ENCODE measurements at places on chromosomes 3 and 15.
A peak's percentile ranks its signal among the peaks of the same experiment; 100 is the strongest.

- no peak for DNase-seq
Observed at GRCh38 chr3:172709774-172710663, 848 bp downstream of the NCEH1 start.

DNA sequence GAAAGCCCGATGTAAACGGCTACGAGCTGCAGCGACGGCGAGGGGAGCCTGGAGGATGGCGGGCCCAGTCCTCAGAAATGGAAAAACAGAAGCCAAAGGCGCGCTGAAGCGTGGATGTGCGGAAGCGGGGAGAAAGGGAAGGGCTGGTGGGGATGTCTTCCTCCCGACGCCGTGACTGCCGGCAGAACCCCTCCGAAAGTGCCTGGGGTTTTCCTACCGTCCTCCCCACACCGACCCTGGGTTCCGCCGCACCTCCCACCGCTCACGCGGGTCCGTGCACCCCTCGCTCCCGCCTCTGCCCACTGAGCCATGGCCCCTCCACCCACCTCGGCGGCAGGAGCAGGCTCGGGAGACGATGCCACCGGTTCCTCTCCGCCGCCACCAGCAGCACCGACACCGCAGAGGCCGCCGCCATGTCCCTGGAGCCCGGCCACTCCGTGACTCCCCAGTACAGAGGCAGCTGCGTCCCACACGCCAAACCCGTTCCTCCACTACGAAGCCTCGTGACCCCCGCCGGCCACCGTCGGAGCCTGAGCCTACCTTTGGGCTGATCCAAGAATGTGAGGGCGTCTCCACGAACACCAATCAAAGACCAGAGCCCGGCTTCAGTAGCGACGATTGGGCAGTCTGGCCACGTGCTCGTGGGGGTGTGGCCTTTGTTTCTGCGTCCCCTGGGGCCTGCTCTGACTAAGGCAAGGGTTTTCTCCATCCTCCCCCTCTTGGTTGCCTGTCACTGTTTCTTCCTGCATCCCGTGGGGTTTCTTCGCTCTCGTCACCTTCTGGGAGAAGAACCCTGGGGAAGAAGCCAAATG, at the start of gene MCCC1:
TSS of gene MCCC1 (minus strand) at position 471 of the 812 bp plus-strand sequence. CDS start at position 415, 56 bp downstream.
- peak; percentile 97 for DNase-seq

- no peak for DNase-seq
Observed at GRCh38 chr15:76333309-76333708, 3.3 kb upstream of the ISL2 start.

- DNase-seq, result no peak
Observed at GRCh38 chr3:46614431-46614830, 2.1 kb downstream of the FAM240A start.

DNA sequence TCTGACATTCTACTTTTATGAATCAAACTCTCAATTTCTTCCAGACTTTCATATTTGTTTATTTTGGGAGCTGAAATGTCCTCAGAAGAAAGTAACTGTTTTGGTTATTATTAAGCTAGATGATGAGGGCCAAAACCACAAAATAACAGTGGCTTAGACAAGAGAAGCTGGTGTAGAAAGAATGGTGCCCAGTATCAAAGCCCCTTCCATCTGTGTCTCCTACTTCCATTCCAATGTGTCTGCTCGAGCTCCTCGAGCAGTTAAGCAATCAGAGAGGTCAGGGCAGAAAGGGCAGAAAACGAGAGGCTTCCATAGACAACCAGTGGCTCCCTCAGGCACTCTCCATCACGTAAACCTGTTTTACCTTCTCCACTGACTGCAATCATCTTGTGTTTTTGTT, 59.7 kb upstream of the MAGI1 start:
- DNase-seq, result no peak

GRCh38 chr15:50302581-50302980, 37.1 kb upstream of the HDC start:
- DNase-seq, result no peak

DNA sequence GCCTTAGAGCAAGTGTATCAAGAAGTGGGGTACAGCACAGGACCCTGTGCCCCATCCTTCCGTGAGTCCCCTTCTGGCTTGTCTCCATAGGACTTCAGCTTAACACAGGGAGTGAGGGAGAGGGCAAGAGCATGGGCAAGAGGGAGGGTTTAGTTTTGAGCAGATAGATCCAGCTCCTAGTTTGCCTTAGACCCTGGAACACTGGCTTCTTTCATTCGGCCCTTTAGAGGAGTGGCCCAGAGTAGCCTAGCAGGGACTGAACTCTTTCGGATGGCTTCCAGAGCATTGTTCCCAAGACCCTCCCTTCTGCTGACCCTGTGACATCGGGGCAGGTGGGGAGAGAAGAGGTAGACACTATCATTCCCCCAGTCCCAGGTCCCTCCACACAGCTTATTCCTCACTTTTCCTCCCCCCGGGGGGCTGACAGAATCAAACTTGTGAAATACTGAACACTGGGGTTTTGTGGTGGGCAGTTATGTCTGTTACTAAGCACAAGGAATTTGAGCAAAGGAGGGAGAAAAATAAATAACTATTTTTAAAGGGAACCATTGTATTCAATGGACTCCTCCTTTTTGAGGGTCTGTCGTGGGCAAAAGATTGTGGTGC, 289.6 kb upstream of the C2CD4B start:
- DNase-seq, result no peak

- no peak for DNase-seq
Observed at GRCh38 chr3:180267202-180267843, 230.6 kb upstream of the PEX5L start.

DNA sequence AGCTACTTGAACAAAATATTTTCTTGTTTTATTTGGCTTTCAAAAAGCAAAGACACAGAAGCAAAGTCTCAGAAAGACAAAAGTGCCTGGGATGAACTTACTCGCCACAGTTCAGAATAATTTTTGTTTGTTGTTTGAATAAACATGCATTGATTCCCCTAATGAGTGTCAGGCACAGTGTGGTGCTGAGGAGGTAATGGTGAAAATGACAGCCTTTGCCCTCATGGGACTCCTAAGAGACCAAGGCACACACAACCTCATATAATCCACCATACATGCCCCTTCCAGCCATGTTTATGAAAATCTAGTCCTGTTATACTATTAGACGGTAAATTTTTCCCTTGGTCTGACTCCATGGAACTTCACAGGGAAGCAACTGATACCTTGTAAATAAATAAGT, 2.5 kb downstream of the GOLIM4 start:
- DNase-seq, result no peak

DNA sequence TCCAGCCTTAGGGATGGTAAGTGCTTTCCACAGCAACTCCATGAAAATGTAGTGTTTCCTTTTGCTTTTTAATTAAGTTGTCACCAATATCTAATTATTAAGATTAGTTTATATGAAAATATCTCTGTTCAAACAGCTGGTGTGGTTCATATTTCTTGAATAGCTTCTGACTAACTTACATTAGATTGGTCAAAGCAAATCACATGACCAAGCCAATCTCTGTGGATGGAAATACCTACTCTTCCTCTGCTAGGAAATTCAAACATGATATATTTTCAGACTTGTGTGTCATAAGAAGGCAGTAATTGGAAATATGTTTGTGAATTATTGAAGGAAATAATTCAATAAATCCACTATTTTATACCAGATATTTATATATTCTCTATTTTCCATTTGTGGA, 54.6 kb upstream of the CADM2 start:
- DNase-seq, result no peak

DNA sequence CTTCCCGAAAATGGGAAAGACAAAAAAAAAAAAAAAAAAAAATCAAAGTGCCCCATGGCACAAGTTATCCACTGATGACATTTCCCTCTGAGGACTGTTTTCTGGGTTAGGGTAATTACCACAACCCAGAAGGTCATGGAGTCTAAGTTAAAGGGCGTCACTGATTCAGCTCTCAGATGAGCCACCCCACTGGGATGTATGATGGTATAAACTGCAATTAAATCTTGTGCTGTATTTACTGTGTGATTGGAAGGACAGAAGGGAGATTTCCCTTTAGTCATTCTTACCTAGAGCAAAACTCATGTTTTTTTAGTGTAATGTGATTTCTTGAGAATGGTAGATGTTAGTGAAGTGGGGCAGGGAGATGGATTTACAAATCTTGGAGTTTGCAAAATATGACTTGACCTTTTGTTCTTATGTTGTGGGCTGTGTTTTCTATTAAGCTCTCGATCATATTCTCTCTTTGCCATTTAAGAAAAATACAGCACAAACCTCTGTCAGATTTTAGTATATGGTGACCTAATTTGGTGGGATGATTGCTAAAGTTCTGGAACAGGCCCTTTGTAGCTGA, 244.2 kb downstream of the PTPRG start:
- no peak for DNase-seq
